NCI-H1436 treated with DMSO at 0.1 percent for 48 hours (cell line): ENCODE measurements at places on chromosomes 5 and 9.

DNA sequence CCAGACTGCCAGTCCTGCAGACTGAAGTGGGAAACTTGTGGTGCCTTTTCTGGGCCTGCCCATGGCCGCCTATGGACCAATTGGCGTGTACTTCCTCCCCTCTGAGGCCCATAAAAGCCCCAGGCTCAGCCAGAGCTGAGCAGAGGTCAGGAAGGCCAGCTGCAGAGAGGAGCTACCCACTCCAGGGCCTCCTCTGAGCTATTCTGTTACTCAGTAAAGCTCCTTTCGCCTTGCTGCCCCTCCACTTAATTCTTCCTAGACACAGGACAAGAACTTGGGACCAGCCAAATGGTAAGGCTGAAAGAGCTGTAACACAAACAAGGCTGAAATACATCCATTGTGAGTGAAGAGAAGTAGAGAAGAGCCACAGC lies 106.4 kb downstream of the C9orf50 start:
- DNase-seq = no peak

DNA sequence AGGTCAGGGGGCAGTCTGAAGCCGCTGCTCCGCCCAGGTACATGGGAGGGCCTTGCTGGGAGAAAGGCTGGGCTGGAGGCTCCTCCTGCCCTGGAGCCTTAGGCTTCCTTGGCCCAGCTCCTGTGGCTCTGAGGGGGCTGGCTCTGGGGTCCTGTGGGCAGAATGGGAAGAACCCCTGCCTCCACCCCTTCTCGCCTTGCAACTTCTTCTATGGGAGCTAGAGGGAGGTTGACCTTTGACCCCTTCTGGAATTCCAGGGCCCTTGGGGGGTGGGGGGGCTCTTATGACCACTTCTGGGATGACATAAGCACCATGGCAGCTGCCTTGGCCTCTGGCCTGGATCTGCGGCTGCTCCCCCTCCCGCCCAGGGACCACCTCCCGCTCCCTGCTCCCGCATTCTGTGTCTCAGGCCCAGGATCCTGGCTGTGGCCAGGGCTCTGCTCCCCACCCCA lies 32.2 kb downstream of the IER5L start:
- DNase-seq = no peak

DNA sequence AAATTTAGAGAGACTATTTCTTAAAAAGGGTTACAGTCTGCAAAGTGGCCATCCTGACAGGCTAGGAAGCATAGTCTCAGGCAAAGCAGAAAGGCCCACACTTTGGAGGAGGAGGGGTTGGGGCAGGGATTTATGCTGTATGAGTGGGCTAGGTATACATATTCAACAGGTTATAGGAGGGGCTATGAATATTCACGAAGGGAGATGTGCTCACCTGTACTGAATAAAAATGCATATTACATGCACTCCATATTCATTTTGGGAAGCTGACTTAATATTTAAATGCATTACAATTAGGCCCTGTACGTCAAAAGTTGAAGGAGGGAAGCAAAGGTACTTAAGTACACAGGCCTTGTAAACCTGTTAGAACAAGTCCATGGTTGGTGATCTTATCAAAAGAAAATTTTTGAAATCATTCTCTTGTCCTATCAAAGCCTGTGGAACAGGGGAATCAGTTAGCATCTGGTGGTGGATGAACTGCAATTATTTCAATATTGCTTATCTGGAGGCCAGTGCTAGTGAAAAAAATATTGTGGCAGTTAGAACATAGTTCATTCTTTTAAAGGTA lies 1.6 kb downstream of the CENPP start:
- no peak for DNase-seq

- no peak for DNase-seq
Observed at GRCh38 chr9:136095070-136096058, at the start of gene NACC2. NACC2 (minus strand) TSS chr9:136095289; CDS start chr9:136050521, 44,768 bp downstream.

GRCh38 chr9:16289639-16290038 lies 580.8 kb downstream of the BNC2 start:
- DNase-seq = no peak

GRCh38 chr5:176608937-176609723 lies 826 bp downstream of the GPRIN1 start:
- DNase-seq = no peak

DNA sequence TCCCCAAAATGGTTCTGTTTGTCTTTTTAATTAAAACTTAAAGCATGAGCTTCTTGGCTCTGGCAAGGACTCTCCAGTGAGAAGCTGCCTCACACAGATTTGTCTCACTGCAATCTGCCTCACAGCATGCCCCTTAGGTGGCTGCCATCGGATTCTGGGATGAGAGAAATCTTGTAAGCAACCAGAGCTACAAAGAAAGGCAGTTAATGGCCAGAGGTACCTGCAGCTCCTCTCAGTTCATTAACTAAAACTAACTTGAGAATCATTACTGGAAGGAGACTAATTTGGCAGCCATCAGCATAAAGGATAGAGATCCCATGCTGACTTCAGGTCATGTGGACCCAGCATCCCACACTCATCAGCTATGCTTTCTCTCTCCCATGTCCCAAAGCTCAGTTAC lies 220.6 kb upstream of the DMAC1 start:
- no peak for DNase-seq

DNA sequence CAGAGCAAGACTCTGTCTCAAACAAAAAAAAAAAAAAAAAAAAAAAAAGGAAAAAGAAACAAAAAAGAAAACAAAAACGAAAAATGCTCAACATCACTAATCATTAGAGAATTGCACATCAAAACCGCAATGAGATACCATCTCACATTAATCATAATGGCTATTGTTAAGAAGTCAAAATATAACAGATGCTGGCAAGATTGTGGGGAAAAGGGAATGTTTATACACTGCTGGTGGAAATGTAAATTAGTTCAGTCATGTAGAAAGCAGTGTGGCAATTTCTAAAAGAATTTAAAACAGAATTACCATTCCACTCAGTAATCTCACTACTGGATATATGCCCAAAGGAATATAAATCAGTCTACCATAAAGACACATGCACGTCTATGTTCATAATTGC lies 50.4 kb upstream of the PRR16 start:
- DNase-seq = no peak

DNA sequence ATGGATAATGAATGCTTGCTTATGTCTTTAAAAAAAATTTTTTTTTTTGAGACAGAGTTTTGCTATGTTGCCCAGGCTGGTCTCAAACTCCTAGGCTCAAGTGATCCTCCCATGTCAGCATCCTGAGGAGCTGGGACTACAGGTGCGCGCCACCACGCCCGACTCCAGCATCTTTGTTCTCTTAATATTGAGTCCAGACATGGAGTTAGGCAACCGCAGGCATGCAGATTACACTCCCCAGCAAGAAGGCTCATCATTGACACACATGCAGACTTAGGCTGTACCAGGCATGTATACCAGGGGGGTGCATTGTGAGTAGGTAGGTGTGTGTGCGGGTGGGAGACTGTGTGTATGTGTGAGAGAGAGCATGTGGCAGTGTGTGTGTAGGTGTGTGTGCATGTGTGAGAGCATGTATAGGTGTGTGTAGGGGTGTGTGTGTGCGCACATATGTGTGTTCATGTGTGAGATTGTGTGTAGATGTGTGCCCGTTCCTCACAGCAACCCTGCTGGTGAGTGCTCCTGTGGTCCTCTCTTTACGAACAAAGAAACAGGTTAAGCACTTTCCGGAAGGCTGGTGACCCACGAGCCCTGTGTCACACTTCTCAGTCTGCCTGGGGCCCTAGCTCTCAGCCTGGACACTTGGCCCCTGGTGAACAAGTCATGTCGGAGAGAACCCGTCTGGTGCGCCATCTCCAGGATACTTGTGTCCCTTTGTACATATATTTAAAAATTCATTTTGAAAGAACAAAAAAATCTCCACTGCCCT lies 6.2 kb downstream of the OBP2B start:
- no peak for DNase-seq

GRCh38 chr5:120436996-120437395 lies 27.1 kb upstream of the PRR16 start:
- DNase-seq = no peak

DNA sequence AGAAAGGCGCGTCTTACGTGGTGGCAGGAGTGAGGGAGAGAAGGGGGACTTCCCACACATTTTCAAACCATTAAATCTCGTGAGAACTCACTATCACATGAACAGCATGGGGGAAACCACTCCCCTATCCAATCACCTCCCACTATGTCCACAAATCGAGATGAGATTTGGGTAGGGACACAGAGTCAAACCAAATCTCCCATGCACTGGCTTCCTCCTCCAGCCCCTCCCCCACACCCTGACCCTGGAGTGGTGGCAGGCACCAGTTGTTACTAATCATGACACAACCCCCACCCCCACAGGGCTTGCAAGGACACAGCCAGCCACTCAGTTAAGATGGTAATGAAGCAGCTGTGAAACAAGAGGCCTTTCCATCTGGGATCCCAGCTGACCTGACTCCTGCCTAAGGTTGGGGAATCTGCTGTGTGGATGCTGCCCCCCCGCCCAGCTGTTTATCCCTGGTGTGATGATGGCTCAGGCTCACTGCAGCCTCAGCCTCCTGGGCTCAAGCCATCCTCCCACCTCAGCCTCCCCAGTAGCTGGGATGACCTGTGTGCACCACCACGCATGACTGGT lies 57.1 kb upstream of the FUBP3 start:
- DNase-seq = no peak

GRCh38 chr5:1827025-1827885 lies 26.0 kb downstream of the NDUFS6 start:
- DNase-seq = no peak
